ENCODE measurements at places on chromosomes 2 and 18.

DNA sequence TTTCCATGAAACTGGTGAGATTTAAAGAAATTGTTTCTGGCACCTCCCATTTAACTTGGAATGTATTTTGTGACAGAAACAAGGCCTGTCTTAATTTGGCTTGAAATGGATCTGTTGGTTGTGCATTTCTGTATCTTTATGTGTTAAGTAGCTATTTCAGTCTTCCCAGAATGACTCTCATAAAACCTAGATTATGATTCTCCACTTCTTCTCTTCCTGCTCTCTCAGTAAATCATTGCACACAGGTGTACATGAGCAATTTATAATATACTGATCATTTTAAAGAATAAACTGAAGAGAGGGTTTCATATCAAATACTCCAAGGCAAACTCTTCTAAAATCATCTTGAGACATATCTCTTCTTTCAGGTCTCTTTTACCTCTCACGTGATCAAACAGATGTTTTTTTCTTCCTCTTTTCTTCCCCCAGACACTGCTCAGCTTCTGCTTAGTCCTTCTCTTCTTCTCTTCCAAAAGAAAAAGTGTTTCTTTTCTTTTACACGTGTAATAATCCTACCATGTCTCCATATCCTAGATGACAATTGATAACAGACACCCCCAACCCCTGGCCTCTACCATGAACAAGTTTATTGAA lies 112.0 kb downstream of the PPP1R1C start:
- no peak for DNase-seq

DNA sequence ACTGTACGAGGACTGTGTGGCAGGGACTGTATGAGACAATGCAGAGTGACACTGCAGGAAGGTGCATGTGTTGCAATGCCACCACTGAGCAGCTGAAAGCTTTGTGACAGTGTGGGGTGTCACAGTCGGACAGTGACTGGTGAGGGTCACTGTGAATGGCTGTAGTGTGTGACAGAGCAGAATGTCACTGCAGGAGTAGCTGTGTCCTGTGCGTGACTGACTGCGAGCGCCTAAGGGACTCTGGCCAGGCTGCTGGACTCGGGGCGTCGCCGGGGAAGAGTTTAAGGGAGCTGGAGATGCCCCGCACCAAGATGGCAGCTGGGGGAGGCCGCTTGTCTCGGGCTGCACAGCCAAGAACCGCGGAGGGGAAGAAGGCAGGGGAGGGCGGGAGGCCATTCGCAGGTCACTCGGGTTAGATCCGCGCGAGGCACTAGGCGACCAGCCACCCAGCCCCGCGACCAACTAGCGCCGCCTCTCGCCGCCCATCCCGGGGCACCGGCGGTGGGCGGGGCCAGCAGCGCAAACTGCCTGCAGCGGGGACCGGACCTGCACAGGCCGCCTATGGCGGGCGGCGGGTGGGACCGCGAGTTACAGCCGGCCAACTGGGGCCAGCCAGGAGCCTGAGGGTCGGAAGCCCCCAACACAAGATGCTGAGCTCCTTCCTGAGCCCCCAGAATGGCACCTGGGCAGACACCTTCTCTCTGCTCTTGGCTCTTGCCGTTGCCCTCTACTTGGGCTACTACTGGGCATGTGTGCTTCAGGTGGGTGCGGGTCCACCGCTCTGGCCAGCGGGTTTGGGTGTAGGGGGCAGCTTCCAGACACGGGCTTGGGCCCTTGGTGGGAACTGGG lies at the start of gene ABHD1:
TSS of gene ABHD1 (plus strand) at position 514 of the 849 bp plus-strand sequence. CDS start at position 648, 134 bp downstream.
- DNase-seq, result peak; percentile 76

GRCh38 chr18:12838178-12838634 lies 45.8 kb downstream of the PTPN2 start:
- peak; percentile 10 for DNase-seq

DNA sequence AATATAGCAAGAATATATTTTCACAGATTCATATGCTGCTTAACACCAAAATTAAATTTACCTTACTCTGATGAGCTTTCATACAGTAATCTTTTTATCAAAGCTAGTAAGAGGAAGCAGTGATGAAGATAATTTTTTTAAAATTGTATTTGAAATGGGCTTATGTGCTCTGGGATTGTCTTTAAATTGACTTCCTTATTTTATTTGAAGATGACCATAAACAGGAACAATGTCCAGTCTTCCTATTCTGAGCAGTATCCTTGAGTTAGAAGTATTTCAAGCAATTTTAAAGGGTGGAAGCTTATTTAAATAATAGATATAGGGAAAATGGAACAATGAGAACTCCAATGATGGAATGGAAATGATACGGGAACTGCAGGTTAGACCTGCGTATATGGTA lies 211.6 kb downstream of the MCFD2 start:
- DNase-seq, result no peak

DNA sequence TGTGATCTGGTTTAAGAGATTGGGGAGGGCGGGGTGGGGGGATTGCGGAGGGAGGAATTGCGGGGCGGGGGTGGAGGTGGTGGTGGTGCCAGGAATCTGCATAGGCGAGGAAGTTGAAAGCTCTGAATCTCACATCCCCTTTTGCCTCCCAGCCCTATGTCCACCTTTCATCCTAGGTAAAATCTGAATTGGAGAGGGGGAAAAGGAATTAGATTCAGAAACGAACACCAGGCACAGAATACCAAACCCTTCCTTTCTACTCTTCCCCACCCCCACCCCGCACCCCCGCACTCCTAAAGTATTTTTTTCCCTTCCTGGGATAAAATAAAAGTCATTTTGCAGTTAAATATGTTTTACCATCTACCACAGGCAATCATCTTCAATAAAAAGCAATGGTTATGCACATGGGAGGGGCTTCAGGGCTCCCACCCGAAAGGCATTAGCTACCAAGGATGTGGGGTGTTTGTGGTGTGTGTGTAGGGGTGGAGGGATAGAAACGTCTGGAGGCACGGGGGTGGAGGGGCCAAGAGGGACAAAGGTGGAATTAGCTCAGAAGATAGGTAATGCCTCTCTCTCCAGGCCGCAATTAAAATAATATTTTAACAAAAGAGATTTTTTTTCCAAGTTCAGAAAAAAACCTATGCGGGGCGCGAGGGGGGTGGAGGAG lies 1.8 kb downstream of the IGFBP5 start:
- no peak for DNase-seq

- DNase-seq, result no peak
Measured at GRCh38 chr2:105864262-105864661, 119.5 kb downstream of the NCK2 start.

- peak; percentile 33 for DNase-seq
Measured at GRCh38 chr18:23837591-23837990, 148.3 kb downstream of the LAMA3 start.

DNA sequence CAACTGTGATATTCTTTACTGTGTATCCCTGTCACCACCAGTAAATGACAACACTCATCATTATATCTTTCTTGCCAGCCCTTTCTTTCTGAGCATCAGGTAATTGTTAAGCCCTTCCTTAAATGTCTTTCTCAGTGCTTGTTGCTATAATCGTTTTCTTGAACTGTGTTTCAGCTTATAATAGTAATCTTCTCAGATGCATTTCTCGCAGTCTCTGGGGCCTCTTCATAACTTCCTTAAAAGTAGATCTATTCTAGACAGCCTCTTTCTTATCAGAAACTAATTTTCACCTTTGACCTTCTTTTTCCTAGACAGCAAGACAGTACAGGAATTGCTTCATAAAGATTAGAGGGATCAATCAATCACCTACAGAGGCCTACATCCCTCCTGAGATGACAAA lies 648.1 kb downstream of the CPS1 start:
- no peak for DNase-seq

DNA sequence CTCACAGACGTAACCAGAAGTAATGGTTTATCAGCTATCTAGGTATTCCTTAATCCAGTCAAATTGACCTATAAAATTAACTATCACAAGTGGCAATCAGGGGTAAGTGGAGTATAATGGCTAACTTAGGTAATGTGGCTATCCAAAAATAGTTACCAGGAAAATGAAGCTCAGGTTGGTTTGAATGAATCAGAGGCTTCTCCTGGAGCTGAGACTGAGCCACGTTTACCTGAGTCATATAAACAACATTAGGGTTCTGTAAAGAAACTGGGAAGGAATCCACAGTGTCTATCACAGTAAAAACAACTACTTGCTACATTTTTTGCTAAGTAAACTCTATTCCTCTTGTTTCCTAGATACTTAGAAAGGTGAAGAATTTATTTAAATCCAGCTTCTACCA lies 236.0 kb upstream of the SPHKAP start:
- DNase-seq, result no peak

DNA sequence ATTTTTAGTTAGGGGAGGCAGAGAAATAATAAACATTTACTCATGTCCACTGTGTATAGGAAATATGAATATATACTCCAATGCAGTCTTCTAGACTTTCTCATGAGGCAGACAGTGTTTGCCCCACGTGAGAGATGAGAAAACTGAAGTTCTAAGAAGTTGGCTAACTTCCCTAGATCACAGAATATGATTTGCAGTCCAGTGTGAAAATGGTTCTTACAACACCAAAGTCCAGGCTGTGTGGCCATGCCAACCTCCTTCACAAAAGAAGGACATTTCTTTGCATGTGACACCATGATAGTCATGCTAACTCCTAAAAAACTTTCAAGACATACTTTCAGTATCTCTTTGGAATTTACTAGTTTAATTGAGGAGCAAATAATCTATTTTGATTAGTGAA lies 143.7 kb downstream of the IRS1 start:
- no peak for DNase-seq

GRCh38 chr2:32647180-32647651 lies 19.4 kb downstream of the TTC27 start:
- no peak for DNase-seq

- no peak for DNase-seq
Measured at GRCh38 chr18:43934781-43935471, 657.6 kb upstream of the SYT4 start.

- DNase-seq, result peak; percentile 41
Measured at GRCh38 chr2:174546519-174547506, 50.8 kb downstream of the WIPF1 start.

DNA sequence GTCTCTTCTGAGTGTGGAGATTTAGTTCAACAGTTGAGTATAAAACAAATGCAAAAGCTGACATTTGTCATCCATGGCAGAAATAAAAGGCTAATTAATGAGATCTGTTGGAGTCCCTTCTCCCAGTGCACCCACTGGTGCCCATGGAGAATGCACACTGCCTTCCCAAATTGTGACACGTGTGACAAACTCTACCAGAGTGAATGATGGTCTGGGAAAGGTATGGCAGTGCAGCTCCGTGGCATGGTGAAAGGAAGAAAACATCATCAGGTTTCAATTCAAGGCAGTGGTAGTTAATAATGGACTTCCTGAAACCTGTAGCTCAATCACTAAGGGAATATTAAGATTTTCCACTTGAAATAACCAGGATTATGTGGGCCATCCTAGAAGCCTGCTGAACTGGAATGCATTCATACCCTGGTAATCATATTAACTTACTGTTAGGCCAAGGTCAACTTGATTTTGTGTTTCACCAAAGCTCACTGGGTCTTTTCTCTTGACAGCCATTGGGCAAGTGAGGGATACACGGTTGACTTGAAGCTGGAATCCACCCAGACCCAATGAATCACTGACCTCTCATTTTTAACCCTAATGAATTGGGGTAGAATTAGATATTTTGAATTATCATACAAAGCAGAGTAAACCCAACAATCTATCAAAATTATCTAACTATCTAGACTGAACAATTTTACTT lies 167.6 kb downstream of the AFF3 start:
- DNase-seq, result no peak

DNA sequence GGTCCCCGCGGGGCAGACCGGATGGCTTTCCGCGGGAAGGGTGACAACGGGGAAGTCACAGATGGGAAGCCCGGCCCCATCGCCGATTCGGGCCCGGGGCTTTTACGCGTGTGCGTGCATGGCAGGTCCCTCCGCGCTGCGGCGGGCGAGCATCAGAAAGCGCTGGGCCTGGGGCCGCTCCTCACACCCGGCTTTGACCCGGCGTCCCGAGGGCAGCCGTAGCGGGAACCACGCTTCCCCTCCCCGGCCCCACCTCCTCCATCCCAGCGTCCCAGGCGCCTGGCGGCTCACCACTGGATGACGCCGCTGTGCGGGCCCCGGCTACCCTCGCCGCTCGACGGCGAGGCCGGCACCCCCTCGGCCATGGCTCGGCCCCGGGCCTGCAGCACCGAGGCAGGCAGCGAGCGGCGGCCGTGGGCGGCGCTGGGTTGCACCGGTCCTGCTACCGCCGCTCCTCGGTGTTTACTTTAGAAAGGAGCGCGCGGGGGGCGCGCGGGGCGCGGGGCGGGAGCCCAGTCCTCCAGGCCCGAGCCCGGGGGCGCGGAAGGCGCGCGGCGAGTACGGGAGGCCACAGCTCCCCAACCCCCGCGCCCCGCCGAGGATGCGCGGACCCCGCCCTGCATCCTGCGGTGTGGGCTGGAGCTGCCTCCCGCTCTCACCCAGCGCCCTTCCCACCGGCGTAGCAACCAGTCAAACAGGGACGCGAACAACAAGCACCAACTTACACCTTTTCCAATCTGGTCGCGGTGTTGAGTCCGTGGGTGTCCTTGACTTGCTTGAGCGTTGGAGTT lies 806 bp downstream of the RFX8 start:
- DNase-seq, result peak; percentile 22

DNA sequence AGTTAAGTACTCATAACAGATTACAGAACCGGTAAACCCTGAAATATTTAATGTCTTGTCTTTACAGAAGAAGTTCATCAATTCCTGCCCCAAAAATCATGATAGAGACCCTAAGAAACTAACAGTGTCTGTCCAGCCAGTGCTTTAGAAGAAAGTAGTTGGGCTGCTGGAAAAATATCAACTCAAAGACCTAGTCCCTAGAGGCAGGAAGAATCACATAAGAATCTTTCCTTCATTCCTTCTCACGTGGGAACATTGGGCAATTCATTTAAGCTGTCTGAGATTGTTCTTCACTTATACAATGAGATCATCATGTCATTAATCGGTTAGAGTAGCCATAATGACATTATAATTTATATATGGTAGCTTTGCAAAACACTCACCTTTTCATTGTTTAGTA lies 156.4 kb downstream of the CCBE1 start:
- no peak for DNase-seq

GRCh38 chr2:159213296-159213695 lies 73.2 kb downstream of the WDSUB1 start:
- no peak for DNase-seq

- DNase-seq, result no peak
Measured at GRCh38 chr2:29517413-29517812, 402.2 kb downstream of the CLIP4 start.

GRCh38 chr2:181163691-181164090 lies 183.3 kb downstream of the UBE2E3 start:
- DNase-seq, result no peak

DNA sequence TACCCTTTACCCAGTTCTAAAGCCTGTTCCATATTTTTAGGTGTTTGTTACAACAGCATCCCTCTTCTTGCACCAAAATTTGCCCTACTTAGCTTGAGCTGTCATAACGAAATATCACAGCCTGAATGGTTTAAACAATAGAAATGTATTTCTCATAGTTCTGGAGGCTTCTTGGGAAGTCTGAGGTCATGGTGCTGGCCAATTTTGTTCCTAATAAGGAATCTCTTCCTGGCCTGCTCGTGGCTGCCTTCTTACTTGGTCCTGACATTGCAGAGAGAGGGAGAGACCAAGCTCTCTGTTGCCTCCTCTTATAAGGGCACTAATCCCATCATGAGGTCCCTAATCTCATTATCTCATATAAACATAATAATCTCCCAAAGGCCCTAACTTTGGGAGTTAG lies 267.8 kb downstream of the PID1 start:
- no peak for DNase-seq

Data from CD4-positive, alpha-beta T cell treated with Interleukin-1 beta for 1 hour (primary cell).